ENCODE measurements at places on chromosomes 7 and 10.

DNA sequence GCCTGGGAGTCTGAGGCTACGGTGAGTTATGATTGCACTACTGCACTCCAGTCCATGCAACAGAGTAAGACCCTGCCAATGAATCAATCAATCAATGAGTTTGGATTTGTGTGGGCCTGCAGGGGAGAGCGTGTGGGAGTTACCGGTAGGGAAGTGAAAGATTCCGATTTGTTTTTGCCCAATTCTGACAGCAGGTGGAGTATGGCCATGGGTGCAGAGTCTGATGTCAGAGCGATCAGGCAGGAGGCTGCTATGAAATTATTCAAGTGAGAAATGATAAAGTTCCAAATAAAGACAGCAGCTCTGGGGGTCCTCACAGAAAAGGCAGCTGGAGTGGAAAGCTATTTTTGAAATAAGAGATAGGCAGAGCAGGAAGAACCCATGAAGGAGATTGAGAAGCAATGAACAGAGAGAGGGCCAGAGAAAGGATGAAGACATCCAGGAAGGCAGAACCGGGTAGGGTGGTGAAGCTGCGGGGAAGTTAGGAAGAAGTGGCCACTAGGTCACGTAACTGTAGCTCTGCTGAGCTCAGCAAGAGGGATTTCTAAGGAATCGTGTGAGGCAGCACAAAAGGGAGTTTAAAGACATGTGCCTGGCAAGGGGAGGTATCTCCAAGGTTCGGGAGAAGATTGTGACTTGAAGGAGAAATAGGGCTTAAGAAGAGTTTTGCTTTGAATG is 93.7 kb upstream of the NMT2 start:
- no peak for DNase-seq

- DNase-seq, result no peak
Observed at GRCh38 chr7:98232799-98233198, 19.2 kb downstream of the TECPR1 start.

- DNase-seq, result no peak
Observed at GRCh38 chr7:44678471-44679179, 70.0 kb upstream of the ZMIZ2 start.

GRCh38 chr10:17652585-17652984 is 8.6 kb downstream of the STAM start:
- no peak for DNase-seq

- no peak for DNase-seq
Observed at GRCh38 chr10:79249186-79250121, 97.8 kb upstream of the PPIF start.

DNA sequence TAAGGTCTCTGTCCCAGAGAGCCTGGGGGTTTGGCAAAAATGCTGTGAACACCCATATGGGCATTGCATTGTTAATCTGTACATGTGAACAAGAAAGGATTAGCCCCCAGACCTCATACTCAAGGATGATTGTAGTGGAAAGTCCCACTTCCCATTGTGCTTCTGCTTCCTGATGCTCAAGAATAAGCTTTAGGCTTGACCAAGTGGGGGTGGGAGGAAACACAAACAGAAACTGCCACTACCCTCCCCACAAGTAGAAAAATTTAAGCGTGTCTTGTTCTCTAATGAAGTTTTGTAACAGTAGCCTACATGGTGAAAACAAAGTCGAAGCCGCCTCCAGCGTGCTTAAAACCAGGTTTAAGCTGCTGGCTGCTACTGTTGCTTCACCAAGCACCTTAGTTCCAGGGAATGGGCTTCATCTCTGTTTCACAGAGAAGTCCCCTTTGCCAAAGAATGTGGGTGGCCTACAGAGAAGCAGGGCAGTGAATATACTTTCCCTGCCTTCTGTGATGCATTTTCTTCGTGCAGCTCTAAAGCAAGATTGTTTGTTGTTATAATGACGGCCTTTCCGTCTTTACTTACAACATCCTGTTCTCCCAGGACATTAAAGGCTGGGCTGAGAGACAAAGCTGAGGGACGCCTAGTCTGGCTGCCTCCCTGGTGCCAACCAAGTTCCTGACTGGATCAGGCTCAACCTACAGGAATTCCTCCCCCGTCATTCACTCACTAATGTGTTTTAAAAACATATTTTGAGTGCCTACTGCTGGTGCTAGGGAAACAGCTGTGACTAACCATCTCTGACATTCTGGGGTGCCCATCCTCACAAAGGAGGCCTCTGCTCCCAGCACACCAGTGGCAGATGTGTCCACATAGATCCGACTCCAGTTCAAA is 32.1 kb upstream of the CCSER2 start:
- no peak for DNase-seq

GRCh38 chr7:101589976-101590662 is 39.0 kb downstream of the MYL10 start:
- no peak for DNase-seq

GRCh38 chr7:154451480-154452457 is 399.6 kb downstream of the DPP6 start:
- no peak for DNase-seq
